ENCODE measurements at places on chromosomes 5 and 9. TPM values are rescaled to one million over a fixed set of nuclear protein-coding genes. Genes with fewer than 3 reads are reported as not detected.

The DMRT3 gene
- total RNA-seq: not detected

The STK32A gene
- 0.25 TPM for total RNA-seq

The TSSK1B gene
- not detected for total RNA-seq

The PCDHB11 gene
- total RNA-seq: 0.13 TPM

DNA sequence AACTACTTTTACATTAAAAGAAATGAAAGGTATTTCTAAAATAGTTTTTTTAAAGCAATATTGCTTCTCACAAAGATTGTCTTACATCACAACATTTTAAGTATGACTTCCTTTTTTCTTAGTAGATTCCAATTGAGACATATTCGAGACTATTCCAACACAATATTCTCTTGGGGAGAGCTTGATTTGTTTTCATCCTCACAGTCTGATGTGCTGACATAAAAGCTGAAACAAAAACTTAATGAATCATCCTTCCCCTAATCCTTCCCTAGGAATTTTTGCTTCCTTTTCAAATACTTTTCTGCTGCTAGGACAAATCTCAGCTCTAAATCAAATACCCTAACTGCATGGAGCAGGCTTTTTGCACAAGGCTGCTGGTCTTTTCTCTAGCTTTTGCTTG is 245.8 kb upstream of the MAP3K1 start:
- no peak for DNase-seq

DNA sequence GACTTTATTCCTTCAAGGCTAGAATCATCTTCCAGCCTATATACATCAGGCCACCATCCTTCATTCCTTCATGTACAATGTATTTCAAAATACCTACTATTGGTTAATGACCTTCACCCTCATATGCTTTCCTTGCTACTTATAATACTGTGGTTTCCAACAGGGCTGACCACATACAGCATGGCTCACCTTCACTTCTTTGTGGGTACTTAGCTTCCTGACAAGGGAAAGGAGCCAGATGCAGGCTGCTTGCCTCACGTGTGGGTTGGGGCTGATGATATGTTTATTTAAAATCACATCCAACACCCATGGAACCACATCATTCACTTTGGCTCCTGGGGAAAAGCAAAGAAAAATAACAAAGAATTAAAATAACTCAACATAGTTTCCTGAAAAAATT is 63.9 kb upstream of the OR2K2 start:
- no peak for DNase-seq

DNA sequence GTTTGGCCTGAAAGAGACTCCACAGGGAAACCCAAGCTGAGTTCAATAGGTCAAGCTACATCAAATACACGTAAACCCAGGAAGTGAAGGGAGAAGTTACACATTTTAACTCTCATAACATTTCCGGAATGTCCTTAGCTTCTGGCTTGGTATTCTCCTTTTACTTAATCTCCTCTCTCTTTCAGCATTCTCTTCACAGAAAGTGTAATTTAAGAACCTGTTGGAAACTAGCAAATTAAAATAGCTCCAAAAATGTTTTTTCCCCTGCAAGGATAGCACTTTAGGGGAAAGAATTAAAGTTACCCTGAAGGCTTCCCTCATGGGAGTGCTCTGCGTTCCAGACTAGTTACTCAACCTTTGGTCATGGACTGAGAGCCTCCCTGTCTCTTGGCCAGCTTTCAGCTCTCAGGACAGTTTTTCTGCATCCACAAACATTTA is 292.7 kb upstream of the TARS1 start:
- DNase-seq: no peak

DNA sequence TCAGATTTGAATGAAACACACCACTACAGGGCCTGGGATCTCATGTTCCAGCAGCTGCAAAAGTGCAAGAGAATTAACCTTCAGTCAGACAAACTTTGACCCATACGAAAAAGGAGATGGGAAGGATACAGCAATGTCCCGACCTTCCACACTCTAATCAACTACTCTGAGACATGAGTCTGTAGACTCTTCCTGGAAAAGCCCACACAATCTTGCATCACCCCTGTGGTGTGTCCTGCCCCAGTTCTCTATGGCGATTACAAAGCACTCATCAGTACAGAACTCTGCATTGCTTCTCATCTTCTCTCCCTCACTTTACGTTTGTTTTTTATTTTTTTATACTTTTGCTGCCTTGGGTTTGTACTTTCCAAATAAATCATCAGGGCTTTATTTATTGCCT is 241.0 kb upstream of the KIF2A start:
- DNase-seq: no peak

- DNase-seq: no peak
These were observed 589.8 kb upstream of the CYLC2 start for GRCh38 chr9:102405218-102405867.

DNA sequence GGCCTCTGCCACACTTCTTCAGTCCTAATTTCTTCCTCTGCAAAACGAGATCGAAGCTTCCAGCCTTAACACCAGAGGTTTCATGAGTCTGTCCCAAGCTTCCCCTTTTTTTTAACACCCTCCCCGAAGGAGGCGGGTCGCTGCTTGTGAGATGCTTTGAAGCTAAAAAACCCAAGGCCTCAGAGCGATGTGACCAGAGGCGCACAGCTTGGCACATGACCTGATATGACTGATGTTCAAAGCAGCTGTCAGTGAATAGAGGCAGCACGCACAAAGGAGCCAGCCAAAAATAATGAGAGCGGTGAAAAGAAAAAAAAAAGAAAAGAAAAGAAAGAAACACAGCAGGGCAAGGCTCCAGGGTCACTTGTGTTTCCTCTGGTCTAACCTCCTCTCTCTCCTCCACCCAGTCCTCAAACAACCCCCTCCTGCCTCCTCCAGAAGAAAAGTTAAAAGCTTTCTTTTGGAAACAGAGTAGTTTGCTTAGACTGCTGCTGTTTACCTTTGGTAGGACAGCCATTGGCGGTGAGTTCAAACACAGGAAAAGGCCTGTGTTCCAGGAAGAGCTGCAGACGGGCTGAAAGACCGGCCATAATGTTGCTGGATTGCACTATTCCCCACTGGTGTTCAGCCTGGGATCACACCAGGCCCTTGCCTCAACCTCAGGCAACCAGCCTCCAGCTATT is 10.9 kb upstream of the ZNF366 start:
- DNase-seq: no peak

- DNase-seq: no peak
These were observed 19.3 kb upstream of the WNT8A start for GRCh38 chr5:138064526-138064925.

DNA sequence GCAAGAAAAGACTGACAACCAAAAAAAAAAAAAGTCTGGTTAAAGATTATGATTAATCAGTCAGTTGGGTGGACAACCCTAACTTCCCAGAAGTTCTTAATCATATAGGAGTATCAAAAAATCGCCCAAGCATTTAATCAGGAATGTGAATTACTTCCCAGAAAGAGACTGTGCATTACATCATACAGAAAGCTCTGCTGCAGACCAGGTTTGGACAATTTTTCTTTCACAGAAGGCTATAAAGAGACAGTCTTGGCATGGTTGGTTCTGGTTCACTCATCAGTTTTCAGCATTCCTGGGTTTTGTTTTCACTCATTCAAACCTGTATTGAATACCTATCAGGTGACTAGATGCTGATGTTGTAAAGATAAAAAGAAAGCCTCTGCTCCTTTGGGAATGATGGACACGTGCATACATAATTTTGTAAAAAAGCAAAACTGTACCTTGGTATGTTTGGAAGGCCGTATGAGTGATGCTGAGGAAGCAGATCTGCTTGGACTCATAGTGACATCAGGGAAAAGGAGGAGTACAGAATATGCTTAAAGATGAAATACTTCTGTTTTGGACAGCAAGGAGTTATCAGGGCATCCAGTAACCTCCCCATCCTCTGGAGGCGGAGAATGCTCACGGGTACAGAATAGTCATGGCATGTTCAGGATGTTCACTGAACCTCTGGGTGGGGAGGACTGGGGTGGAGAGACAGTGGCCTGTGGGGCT is 178.4 kb downstream of the GNA14 start:
- DNase-seq: no peak

DNA sequence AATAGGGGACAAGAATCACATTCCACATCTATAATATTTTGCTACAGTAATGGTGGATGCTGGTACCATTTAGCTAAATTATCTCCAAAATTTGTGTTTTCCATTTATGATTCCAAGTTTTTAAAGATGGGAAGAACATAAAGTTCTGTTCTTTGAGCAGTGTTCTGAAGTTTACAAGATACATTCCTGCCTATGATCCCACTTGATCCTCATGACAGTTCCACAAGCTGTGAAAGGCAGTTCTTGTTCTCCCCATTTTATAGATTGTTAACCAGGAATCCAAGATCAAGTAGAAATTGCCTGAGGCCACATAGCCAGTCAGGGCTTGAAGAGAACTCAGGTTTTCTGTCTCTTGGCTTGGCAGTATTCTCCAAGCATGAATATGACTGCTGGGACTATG is 257.3 kb downstream of the NR3C1 start:
- no peak for DNase-seq

DNA sequence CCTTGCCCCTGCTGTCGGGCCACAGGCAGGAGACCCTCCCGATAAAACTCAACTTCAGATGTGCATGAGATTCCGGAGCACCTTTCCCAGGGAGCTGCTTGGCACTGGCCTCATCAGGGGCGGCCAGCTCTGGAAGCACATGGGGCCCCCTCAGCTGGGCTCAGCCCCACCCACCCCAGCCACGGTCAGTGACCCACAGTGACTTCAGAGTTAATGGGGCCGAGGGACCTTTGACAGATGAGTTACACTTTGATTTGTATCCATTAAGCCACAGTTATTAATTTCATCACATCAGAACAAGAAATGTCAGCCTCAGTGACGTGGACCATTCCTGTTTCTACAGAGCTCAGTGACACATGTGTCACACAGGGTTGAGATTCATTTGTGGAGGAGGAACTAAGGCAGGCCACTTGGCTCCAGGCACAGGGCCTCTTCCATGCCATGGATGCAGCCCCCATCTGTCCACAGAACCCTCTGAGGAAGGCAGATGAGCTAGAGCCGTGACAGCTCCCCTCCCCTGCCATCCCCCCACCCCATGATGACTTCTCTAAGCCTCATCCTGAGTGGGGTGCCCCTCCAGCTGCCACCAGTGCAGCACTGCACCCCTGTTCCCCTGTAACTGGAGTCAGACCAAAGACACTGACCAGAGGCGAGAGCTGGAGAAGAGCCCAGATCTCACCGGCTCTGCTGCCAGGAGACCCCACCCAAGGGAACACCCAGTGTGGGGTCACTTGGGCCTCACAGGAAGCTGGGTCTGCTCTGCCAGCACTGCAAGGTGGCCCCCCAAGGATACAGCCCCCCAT is 69.4 kb upstream of the ADAMTS2 start:
- DNase-seq: no peak
